Naive thymus-derived CD8-positive, alpha-beta T cell (primary cell): ENCODE measurements at places on chromosomes 5 and 9.
A peak's percentile ranks its signal among the peaks of the same experiment; 100 is the strongest.

DNA sequence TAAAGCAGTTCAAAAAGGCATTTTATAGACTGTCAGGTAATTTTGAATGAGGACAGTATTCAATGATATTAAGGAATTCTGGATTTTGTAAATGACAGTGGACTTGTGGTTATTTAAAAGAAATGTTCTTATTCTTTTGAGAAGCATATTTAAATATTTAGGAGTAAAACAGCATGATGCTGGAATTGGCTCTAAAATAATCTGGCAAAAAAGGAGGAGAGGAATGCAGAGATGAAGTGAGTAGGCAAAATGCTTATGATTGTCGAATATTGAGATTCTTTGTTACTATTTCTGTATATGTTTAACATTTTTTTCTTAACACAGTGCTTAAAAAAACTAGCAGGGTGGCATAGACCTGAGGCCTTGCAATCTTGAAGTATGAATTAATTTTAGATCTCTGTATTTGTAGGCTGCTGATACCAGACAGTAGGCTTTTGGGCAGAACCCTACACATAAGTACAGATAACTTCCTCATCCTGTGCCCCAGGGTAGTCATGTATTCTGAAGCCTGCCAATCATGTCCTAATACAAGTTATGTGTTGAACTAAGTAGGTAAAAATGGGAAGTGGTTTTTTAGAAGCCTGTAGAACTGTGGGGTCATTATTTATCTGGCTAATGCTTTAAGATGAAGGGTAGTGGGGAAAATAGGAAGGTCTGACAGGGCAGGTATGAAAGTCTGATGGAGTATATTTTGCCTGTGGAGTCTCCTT is 9.4 kb downstream of the CD180 start:
- no peak for DNase-seq

DNA sequence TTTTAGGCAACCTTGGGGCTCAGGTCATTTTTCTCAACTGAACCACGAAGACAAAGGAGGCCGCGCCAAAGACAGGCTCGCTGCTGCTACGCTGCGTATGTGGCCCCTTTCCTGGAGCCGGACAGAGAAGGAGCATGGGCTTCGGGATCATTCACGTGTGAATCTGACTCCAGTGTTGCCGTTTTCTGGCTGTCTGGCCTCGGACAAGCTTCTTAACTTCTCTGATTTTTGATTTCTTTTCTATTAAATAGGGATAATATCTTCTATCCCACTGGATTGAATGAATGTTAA is 50.8 kb upstream of the ZNF366 start:
- DNase-seq = no peak

DNA sequence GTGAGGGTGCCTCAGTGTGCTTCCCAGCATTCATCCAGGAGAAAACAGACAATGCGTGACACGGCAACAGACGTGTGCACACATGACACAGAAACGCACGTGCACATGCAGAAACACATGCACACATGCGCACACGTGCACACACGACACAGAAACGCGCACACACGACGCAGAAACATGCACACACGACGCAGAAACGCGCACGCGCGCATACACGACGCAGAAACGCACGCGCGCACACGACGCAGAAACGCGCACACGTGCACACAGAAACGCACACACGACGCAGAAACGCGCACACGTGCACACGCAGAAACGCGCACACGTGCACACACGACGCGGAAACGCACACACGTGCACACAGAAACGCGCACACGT is 16.5 kb downstream of the TPPP start:
- DNase-seq = no peak

GRCh38 chr5:90902651-90903386 is 344.2 kb downstream of the ADGRV1 start:
- no peak for DNase-seq

GRCh38 chr5:37722236-37723161 is 117.3 kb downstream of the GDNF start:
- no peak for DNase-seq

- DNase-seq = no peak
Measured at GRCh38 chr9:94761481-94761880, 35.0 kb downstream of the AOPEP start.

DNA sequence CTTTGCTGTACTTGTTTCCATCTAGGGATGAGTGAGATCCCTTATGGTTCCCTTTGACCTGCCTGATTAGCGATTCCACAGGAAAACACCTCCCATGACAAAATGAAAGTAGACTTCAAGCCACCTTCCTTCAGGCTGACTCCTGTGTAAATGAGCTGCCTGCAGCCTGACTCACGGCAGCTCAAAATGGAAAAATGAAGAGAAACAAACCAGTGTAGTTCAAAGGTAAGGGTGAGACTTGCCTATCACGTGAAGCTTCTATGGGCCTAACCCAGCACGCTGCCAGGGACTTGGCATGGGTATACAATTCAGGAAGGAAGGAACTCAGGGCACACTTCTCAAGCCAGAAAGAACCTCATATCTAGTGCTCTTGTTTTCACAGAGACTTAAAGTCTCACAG is 110.1 kb upstream of the LRRTM2 start:
- DNase-seq = no peak

DNA sequence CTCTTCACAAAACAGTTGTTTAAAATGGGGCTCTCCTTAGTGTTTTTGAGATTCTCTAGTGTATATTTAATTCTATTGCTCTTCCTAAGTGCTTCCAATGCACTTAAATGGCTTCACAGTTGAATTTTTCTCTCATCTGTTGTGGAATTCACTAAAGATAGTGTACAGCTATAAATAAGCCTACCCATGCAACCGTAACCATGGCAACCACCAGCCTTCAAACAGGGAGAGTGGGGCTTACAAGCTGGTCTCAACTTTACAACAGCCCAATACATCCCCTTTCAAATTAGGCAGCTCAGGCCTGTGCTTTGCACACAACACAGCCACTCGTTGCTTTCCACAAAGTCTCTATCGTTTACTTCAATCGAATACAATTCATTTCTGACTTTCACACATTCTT is 144.0 kb upstream of the PLPPR1 start:
- no peak for DNase-seq

- DNase-seq = no peak
Measured at GRCh38 chr9:74573640-74574191, 76.6 kb downstream of the RORB start.

- DNase-seq = peak; percentile 67
Measured at GRCh38 chr9:15293804-15294316, 13.2 kb downstream of the TTC39B start.

- no peak for DNase-seq
Measured at GRCh38 chr5:15609076-15609725, 109.2 kb downstream of the FBXL7 start.

- DNase-seq = no peak
Measured at GRCh38 chr9:34783951-34784487, 74.1 kb upstream of the CCL21 start.

GRCh38 chr9:81499021-81499454 is 190.3 kb downstream of the TLE1 start:
- DNase-seq = no peak

- no peak for DNase-seq
Measured at GRCh38 chr5:122145906-122146305, 16.6 kb downstream of the ZNF474 start.

DNA sequence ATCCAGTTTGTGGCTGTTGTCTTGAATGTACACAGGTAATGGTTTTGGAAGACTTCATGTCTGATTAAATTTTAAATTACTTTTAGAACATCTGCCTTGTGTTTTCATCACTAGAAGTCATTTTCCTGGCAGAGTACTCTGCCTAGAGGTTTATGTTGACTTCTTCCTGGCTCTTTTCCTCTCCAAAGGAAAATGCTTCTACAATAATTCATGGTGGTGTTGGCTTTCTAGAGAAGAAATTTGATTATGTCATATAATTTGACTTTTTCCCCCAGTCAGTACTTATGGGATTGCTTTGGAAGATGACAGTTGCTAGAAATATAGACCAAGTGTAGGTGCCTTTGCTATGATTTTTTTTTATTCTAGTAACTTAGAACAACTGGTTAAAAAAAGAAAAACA is 46.8 kb downstream of the F2RL2 start:
- DNase-seq = no peak

DNA sequence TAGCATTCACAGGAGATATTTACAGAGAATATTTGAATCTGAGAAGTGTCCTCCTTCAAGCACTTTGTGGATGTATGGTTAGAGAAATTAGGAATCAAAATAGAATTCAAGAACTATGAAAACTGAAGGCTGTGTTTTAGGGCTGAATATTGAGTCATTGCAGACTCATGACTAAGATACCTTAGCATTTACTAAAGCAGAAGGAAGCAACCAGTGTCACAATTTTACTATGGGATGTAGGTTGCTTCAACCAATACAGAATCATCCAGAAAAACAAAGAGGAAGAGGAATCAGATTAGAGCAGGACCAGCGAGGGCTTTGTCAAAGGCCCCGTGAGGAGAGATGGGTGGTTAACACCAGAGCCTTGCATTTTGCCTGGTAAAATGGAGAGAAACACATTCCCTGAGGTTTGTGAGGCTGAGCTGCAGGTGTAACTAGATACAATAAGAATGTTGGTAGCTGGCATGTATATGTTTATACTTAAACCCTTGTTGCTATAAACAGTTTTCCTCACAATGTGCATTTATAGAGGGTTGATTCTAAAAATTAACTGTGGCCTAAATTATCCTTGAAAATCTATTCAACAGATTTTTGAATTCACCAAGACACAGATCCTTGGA is 518.1 kb downstream of the AGTPBP1 start:
- DNase-seq = no peak

DNA sequence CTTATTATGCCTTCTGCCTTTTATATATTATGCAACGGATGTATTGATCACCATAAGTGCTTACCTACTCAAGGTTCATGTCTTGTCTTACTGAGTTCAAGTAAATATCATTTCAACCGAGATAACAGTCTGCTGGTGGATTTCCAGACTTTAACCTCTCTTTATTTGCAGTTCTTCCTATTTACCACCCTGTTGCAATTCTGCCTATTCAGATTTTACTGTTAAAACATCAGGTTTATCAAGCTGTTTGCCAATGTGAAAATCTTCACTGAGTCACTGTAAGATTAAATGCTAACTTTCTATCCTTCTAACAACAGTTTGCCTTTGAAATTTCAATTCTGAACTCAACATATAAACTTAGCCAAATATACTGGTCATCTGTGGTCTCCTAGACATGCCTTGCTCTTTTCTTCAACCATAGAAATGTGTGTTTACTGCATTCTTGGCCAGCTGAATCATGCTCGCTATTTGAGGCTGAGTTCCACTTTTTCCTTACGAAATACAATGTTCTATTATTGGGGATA is 471.7 kb upstream of the RORB start:
- no peak for DNase-seq

GRCh38 chr9:6214903-6215302 is 704 bp upstream of the IL33 start:
- no peak for DNase-seq

DNA sequence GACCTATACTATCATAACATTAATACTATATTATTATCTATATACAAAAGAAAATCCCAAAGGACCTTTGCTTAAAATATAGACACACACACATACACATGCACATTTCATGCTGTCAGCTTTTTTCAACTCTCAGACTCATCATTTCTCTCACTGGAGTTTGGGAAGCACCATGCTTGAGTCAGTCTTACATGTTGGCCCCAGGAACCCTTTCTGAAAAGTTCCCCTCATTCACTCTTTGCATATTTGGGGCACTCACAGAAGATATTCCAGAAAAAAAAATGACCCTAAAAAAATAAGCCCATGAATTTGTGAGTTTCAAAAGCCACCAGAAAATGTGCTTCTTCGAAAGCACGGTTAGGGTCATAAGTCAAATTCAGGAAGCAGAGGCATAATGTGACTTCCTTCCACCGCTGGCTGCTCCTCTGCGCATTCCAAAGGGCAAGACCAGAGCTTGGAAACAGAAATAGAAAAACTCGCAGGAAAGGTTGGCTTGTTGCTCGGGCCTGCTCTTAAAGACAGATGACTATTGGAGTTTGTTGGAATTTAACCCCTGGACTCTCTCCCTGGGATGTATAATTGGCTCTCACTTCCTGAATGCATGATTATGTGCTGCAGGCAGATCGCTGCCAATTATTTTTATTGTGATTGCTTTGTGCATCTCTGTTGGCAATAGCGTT is 129.7 kb upstream of the IQGAP2 start:
- no peak for DNase-seq

- no peak for DNase-seq
Measured at GRCh38 chr5:171610686-171611085, 174.9 kb upstream of the SMIM23 start.

- DNase-seq = no peak
Measured at GRCh38 chr9:137544176-137544760, 5.9 kb downstream of the PNPLA7 start.

DNA sequence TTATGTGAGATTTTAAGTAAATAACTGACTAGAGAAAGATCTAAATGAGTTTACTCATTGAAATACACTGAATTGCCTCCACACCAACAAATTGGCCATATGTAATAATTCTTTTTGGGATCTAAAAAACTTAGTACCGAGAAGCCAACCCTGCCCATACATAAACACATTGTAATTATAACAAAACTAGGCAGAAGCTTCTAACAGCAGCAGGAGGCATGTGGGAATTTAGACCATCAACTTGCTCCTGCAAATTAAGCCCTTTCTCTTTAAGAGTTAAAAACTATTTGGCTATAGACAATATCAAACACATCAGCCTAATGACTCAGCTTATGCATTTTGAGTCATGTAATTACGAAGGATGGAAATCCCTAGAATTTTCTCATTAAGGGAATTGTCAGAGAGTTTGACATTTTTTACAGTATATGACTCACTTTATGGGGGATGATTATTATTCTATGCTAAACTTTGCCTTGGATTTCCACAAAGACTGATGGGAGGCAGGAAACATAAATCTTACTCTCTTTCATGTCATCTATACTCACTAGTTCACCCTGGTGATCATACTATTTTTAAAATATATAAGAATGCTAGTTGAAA is 1.0 kb downstream of the IL7R start:
- no peak for DNase-seq

DNA sequence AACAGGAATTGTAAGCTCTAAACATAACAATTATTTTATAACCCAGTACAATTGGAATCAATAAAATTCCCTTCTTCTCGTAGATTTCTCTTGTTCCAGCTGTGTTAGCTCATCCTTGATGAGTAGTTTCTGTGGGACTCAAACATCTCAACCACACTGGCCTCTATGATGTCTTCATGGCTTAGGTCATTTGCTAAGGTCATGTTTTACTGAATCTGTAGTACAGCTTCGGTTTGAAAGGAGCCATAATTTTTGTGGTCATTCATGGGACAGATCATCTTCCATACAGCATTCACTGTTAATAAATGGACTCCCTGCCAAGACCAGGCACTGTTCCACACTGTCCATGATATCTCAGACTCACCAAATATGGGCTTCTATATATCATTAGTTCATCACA is 369.0 kb upstream of the RFX3 start:
- DNase-seq = no peak

DNA sequence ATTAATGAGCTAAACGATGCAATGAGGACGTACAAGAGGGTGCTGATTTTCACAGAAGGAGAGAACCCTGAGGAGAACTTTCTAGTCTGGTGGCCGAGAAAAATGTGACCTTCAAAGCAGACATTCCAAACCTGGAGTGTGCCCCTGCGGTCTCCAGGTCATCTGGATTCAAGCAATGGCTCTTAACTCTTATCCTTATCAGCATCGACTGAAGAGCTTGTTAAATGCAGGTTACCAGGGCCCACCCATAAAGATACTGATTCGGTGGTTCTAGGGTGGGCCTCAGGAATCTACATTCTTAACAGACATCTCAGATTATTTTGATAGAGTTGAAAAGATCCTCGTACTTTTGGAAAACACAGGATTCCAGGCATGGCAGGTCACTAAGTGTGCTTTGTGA is 103.6 kb upstream of the SAP30L start:
- DNase-seq = no peak

GRCh38 chr5:110478895-110479294 is 247.6 kb downstream of the TMEM232 start:
- DNase-seq = no peak

- DNase-seq = no peak
Measured at GRCh38 chr5:18252559-18252958, 618.3 kb downstream of the TAF11L14 start.
